ENCODE measurements at places on chromosomes 1 and 21.

DNA sequence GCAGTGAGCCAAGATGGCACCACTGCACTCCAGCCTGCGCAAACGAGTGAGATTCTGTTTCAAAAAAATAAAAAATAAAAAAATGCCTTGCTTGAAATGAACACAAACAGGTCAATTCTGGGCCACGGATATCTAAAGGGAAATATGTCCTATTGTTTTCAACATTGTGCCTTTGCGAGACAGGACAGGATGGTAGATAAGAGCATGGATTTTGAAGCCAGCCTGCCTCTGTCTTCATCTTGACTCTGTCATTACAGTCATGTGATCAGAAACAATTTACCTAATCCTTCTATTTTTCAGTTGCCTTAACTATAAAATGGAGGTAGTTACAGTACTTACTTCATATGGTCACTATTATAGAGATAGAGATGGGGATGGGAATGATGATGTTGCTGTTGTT is 56.7 kb upstream of the ZSWIM5 start:
- no peak for DNase-seq

DNA sequence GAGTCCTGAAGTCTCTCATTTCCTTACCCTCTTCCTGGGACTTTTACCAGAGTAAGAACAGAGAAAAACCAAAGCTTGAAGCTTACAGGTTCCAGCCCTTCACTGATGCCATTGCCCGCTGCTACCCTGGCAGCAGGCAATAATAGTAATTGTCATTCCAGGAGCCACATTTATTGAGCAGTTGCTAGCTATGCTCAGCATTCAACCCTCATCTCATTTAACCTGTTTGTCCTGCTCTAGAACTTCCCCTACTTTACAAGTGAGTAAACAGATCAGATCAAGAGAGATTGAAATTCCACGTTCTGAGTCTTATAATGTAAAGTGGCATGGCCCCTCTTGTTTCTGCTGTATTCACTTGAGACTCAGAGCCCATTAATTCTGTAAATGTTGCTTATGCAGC is 80.4 kb downstream of the ATP1A1 start:
- no peak for DNase-seq

GRCh38 chr1:8951231-8951630 is 5.6 kb downstream of the CA6 start:
- no peak for DNase-seq

DNA sequence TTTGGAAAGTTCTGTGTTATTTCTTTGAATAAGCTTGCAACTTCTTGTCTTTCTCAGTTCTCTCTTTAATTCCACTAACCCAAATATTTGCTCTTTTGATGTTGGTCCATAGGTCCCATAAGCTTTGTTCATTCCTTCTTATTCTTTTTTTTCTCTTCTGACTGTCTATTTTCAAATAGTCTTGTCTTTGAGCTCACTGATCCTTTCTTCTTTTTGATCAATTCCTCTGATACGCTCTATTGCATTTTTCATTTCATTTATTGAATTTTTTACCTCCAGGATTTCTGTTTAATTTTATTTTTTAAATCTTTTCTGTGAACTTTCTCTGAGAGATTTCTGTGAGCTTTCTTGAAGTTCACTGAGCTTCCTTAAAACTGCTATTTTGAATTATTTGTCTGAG is 486.6 kb downstream of the KIF26B start:
- DNase-seq = no peak

- DNase-seq = no peak
Observed at GRCh38 chr1:212486619-212486975, 53.9 kb downstream of the NENF start.

DNA sequence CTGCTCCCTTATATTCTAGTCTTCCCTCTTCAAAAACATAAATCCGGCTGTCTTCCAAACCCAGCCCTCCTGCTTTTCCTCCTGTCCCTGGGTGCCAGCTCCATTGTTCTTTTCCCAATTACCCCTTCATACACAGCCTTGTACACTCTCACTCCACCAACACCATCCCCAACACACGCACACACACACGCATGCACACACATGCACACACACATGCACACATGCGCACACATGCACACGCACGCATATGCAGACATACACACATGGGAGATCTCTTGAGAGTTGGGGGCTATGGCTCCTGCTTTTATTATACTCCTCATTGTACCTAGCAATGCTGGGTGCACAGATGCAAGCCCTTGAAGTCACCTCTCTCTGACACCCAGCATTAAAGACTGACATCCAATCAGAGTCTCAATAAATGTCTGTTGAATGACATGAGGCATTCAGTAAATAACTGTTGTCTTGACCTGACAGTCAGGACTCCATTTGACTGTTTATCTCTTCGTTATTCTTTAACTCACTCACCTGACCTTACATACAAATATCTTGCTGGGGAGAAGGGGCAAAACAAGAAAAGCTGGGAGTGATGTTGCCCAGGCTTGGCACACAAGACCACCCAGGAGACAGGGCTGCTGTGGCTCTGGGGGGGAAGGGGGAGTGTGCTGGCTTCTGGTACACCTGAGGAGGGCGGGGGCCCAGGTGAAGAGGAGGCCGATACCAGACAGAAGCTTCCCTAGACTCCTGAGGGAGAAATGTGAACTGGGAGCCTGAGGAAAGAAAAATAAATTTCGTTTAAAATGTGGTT is 16.0 kb downstream of the ABCA4 start:
- DNase-seq = no peak

- no peak for DNase-seq
Observed at GRCh38 chr1:75273110-75273509, 138.9 kb downstream of the LHX8 start.

DNA sequence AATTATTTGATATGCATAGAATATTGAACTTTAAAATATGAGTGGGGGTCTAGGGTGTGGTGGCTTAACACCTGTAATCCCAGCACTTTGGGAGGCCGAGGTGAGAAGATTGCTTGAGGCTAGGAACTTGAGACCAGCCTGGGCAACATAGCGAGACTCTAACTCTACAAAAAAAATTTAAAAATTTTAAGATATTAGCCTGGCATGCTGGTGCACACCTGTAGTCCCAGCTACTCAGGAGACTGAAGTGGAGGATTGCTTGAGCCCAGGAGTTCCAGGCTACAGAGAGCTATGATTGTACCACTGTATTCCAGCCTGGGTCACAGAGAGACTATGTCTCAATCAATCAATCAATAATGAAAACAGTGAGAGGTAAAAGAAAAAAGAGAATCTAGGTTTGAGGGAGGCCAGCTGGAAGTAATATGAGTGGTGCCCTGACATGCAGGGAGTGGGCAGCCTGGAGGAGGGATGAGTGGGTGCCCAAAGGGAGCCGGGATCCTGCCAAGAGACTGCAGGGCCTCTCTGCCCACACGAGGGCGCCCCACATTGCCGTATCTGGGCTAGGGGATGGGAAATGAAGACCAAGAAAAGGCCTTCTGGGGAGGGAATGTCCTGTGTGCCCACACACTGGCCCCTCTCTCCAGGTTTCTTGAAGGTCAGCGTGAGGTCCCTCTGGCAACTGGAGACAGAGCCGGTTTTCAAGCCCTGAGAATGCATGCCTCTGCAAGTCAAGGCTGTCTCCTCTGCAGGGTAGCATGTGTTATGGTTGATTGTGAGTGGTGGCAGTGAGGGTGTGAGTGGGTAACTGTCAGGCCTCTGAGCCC is 93.9 kb upstream of the PPM1J start:
- peak; percentile 20 for DNase-seq

DNA sequence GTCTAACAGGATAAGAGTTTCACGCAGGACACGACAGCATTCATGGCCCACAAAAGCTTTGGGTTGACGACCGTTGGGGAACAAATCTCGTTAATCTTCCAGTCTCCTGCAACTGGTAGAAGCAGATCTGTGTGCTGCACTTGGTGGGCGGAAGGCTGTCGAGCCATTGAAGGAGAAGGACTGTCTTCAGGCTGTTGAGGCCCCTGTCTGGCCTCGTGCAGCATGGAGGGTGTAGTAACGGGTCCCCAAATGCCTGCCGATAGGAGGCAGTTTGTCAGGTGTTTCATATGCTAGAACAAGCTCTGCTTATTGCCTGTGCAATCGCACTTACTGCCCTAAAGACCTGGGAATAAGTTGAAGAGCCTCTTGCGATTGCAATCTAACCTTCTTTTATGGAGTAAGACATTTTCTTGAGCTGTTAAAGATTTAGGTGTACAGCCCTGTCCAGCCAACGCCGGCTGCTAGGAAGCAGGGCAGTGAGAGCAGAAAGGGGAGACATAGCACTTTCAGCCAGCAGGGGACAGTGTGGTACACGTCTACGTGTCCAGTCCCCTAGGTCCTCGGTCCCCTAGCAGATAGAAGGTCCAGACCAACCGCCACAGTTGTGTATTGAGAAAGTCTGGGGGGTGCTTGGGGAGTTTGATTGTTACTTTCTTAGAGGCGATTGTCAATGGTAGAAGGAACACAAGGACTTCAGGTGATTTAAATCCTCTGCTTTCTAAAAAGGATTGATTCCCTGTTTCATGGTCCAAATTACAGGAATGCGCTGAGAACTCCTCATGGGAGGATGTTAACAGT is 102.3 kb upstream of the TMPRSS2 start:
- DNase-seq = no peak

GRCh38 chr21:19609611-19610010 is 1206.0 kb upstream of the TMPRSS15 start:
- no peak for DNase-seq

DNA sequence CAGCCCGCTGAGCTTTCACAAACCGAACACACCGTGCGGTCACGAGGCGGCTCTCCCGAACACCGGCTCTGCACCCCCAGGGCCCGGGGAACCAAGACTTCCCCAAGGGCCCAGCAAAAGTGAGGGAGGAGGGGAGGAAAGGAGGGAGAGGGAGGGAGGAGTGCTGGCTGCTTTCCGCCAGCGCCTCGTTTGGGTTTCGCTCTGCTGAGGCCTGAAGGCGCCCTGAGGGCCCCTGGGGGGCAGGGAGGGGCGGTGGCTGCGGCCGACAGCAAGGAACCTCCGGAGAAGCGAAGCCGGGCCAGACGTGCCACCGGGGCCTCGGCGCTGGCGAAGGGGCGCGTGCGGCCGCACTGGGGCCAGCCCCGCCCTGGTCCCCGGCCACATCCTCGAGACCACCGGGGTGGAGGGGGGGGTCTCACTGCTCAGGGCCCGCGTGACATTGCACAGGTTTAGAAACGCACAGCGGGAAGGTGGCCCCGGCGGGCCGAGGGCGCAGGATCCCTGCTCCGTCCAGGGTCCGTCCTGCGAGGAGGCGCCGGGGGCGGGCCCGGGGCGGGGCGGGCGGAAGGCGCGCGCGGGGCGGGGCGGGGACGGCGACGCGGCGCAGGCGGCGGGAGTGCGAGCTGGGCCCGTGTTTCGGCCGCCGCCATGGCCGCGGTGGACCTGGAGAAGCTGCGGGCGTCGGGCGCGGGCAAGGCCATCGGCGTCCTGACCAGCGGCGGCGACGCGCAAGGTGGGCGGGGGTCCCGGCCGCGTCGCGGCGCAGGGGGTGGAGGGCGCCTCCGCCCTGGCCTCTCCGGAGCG is at the start of gene PFKL:
PFKL (plus strand) TSS at position 596 of the 804 bp plus-strand sequence; CDS start at position 649, 53 bp downstream.
- DNase-seq = no peak

DNA sequence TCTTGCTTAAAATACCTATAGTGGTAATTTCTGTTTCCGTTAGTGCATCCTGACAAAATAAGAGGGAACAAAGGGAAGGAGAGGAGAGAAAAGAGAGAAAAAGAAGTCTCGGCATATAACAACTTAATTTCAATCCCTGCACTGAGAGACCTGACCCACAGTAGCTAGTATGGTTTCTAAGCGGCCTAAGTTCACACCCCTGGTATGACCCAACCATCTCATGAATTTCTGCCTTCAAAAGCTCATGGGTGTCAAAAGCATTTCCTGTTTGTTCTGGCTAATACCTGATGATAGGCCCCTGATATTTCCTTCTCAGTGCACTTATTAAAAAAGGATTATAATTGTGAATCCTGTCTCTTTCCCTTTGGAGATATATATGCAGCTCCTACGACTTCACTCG is 32.1 kb upstream of the RGS1 start:
- no peak for DNase-seq

DNA sequence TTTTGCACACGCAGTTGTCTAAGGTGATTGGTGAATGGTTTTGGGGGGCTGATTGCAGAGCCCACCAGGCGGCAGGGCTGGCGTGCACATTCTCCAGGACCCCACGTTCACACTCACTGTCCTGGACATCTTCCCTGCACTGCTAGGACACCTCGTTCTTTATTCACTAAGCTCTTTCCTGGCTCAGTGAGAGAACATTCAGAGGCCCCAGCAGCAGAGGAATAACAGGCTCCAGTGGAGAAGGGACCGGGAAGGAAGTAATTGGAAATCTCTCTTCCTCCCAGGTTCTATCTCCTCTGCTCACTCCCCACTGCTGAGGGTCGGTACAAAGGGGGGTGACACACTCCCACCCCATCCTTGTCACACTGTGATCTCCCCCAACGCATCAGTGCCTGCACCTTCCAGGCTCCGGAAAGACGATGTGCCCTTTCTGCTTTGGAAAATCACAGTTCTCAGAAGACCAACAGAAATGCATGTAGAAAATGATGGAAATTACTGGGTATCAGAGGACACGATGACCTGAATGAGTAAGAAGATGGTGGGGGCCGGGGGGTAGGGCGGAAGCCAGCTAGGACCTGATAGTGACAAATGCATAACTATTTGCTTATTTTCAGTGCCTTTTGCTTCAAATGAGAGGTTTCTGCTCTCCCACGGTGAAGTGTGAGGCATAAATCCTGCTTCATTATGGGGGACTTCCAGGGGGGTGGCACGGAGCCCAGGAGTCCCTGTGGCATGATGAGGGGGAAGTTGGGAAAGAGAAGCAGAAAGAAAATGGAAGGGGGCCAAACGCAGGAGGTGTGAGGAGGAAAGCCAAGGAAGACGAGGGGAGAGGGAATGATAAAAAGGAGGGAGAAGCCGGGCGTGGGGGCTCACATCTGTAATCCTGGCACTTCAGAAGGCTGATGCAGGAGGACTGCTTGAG is 25.2 kb upstream of the KIF26B start:
- no peak for DNase-seq

- DNase-seq = no peak
Observed at GRCh38 chr1:202809597-202810159, 1.1 kb upstream of the PCAT6 start.

- peak; percentile 25 for DNase-seq
Observed at GRCh38 chr1:106926803-106927582, 129.5 kb upstream of the PRMT6 start.
